ENCODE measurements at places on chromosomes 3 and 15. TPM values are rescaled to one million over a fixed set of nuclear protein-coding genes. Genes with fewer than 3 reads are reported as not detected.

Gene HRG
- total RNA-seq: 1,137 TPM

Gene CCR3
- total RNA-seq: 0.27 TPM

Gene SAMMSON
- total RNA-seq: not detected

Gene C3orf85
- 6.1 TPM for total RNA-seq

Gene TICRR
- 0.24 TPM for total RNA-seq

Gene PEX5L
- total RNA-seq: not detected

DNA sequence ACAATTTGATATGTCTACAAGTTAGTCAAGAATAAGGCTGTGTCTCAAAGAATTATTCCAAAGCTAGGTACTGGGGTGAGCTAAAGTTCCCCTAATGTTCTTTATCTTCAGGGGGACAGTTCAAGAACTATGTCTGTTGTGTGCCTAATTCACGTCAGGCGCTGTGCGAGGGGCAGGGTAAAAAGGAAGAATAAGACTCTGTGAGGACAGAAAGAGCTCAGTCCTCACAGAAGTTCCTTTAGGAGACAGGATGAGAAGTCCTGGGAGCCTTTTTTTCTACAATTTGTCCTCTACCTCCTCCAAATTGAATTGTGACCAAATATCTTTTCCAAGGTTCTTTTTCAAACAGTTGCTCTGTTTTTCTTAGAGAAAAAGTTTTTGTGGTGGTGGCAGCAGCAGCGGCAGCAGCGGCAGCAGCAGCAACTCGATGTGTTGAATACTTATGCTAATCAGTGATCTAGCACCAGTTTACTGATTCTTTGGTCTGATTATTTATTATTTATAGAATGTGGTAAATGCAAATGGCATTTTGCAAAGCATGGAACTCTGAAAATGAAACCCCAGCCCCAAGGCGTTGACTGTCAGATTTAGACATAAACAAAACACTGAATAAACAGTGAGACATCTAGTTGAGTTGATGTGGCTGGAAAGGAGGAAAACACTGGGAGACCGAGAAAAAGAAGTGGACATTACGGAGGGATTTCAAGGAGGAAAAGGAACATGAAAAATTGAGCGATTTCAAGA is 88.6 kb downstream of the GTPBP8 start:
- no peak for DNase-seq
- H3K27me3 ChIP-seq: no peaks in the 10 kb centered on the region
- no peaks in the 10 kb centered on the region for H3K36me3 ChIP-seq
- no peak overlapping the region for H3K27ac ChIP-seq

GRCh38 chr3:71109241-71109976 is 474.1 kb downstream of the FOXP1 start:
- no peak for DNase-seq
- H3K4me1 ChIP-seq: peaks cover 40% of the 10 kb centered on the region
- no peak overlapping the region for H3K4me3 ChIP-seq
- H3K27me3 ChIP-seq: no peaks in the 10 kb centered on the region

GRCh38 chr3:137065381-137065780 is 107.6 kb downstream of the IL20RB start:
- no peaks in the 10 kb centered on the region for H3K27me3 ChIP-seq
- no peak overlapping the region for H3K27ac ChIP-seq
- no peak for DNase-seq
- no peak overlapping the region for H3K4me3 ChIP-seq
- no peaks in the 10 kb centered on the region for H3K4me1 ChIP-seq

- no peaks in the 10 kb centered on the region for H3K4me1 ChIP-seq
- no peak overlapping the region for H3K27ac ChIP-seq
- no peak for DNase-seq
- H3K36me3 ChIP-seq: no peaks in the 10 kb centered on the region
Measured at GRCh38 chr3:159045279-159045885, 243.5 kb downstream of the MFSD1 start.

DNA sequence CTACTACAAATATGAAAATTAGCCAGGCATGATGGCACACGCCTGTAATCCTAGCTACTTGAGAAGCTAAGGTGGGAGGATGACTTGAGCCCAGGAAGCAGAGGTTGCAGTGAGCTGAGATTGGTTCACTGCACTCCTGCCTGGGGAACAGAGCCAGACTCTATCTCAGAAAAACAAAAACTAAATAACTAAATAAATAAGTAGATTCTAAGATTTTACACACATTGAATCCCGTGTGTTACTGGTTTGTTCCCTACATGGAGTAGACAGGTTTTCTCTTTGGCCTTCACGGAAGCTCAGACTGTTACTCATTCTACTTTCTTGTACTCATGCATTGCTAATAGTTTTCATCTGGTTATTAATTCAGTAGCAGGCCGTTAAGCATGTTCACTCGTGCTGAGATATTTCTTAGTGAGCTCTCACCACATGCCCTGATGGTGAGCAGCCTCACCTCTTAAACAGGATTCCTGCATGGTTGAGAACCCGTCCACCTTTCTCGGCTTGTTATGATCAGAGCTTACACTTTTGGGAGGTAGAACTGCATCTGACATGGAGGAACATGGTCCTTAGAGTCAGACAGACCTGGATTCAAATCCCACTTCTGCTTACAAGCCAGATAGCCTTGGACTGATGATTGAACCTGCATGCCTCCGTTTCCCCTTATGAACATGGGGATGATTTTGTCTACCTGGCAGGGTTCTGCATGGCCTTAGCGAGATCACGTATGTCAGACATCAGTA is 49.1 kb downstream of the CMTM7 start:
- H3K4me3 ChIP-seq: no peak overlapping the region
- H3K27ac ChIP-seq: no peak overlapping the region
- no peaks in the 10 kb centered on the region for H3K27me3 ChIP-seq
- no peak for DNase-seq
- no peaks in the 10 kb centered on the region for H3K4me1 ChIP-seq

GRCh38 chr3:96319166-96319565 is 495.2 kb upstream of the EPHA6 start:
- H3K27me3 ChIP-seq: no peaks in the 10 kb centered on the region
- no peaks in the 10 kb centered on the region for H3K36me3 ChIP-seq
- no peaks in the 10 kb centered on the region for H3K4me1 ChIP-seq
- no peak overlapping the region for H3K27ac ChIP-seq
- DNase-seq: no peak

- no peaks in the 10 kb centered on the region for H3K36me3 ChIP-seq
- H3K27me3 ChIP-seq: no peaks in the 10 kb centered on the region
- no peaks in the 10 kb centered on the region for H3K4me1 ChIP-seq
Measured at GRCh38 chr15:79261836-79262235, 20.7 kb upstream of the ANKRD34C start.

GRCh38 chr15:48084759-48085590 is 35.8 kb upstream of the SLC24A5 start:
- no peak overlapping the region for H3K27ac ChIP-seq
- H3K36me3 ChIP-seq: no peaks in the 10 kb centered on the region
- H3K4me1 ChIP-seq: no peaks in the 10 kb centered on the region
- DNase-seq: no peak

DNA sequence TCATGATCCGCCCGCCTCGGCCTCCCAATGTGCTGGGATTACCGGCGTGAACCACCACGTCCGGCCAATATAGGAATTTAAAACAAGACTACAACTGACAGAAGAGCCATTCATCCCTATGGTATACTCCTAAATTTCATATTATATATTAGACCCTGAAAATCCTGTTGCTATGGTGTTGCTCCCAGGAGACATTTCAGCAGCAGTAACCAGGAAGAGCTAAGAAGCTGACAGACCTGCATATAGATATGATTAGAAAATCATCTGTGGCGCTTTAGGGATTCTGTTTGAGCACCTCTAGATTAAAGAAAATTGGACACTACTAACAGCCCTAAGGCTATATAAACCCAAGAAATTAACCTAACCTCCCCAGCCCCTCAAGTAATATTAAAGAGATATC is 38.8 kb downstream of the TBL1XR1 start:
- DNase-seq: no peak

DNA sequence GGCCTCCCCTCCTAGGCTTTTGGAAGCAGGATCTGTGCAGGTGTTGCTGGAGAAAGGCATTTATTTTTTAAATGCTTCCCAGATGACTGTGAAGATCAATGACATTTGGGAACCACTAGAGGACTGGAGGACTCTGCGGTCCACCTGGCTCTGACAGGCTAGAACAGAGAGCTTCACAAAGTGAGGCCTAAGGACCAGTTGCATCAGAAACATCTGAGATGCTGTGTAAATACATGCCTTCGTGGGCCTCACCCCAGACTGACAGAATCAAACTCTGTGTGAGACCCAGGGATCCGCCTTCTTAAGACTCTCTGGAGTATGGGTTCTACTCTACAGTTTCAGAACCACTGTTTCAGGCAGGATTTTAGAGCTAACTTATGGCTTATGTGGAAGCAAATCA is 105.0 kb upstream of the ICE2 start:
- no peak for DNase-seq
- peaks cover 36% of the 10 kb centered on the region for H3K4me1 ChIP-seq
- H3K27me3 ChIP-seq: no peaks in the 10 kb centered on the region
- no peak overlapping the region for H3K4me3 ChIP-seq

DNA sequence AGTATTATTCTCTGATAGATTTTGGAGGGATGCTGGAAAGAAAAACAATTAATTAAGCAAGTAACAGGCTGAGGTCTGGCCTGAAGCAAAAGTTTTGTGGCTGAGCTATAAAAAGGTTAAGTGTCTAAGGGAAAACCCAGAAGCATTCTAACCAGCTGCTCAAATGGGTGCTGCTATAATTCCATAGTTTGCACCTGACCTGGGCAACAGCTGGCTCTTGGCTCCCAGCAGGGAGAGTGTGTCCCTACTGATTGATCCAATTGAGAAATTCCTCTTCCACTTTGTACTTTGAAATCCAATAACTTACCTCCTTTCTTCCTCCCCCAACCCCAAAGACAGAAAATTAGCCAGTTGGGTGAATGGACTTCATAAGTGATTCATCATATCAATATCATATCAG is 27.7 kb upstream of the SMAD3 start:
- no peak for DNase-seq
- H3K4me1 ChIP-seq: peaks cover 21% of the 10 kb centered on the region
- H3K27ac ChIP-seq: no peak overlapping the region
- no peaks in the 10 kb centered on the region for H3K36me3 ChIP-seq

- H3K4me3 ChIP-seq: no peak overlapping the region
- no peaks in the 10 kb centered on the region for H3K36me3 ChIP-seq
- no peaks in the 10 kb centered on the region for H3K4me1 ChIP-seq
- H3K27me3 ChIP-seq: no peaks in the 10 kb centered on the region
- H3K27ac ChIP-seq: no peak overlapping the region
Measured at GRCh38 chr3:158950178-158950901, 148.5 kb downstream of the MFSD1 start.

DNA sequence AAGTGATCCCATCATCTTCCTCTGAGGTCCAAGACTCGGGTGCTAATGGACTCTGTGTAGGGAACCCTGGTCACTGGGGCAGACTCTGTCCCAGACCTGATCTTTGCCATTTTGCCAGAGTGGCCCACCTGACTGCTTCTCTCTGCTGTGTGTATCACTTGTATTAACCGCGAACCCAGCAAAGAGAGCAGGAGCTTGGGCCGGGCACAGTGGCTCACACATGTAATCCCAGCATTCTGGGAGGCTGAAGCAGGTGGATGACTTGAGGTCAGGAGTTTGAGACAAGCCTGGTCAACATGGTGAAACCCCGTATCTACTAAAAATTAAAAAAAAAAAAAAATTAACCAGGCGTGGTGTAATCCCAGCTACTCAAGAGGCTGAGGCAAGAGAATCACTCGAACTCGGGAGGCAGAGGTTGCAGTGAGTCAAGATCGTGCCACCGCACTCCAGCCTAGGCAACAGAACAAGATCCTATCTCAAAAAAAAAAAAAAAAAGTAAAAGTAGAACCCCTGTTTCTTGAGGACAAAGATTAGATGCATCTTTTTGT is 32.9 kb upstream of the CYP11A1 start:
- no peaks in the 10 kb centered on the region for H3K4me1 ChIP-seq
- DNase-seq: no peak
- no peak overlapping the region for H3K27ac ChIP-seq
- no peaks in the 10 kb centered on the region for H3K27me3 ChIP-seq
- H3K4me3 ChIP-seq: no peak overlapping the region

DNA sequence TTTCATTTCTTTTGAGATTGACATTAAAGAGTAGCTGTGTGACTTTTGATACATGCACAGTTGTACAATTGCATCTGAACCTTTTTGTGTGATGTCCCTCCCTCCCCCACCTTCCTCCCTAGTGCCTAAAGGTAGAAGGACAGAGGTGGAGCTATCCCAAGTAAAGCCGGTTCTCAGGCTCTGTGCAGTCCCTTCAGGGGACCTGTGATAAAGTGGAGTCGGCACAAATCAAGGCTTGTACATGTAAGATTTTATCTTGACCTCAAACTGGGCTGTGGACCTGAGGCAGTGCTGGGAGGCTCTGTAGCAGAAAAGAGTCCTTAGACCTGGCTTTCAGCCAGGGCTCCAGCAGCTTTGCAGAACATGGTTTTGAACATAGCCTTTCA is 55.5 kb upstream of the CMTM7 start:
- H3K27me3 ChIP-seq: no peaks in the 10 kb centered on the region
- H3K36me3 ChIP-seq: no peaks in the 10 kb centered on the region
- H3K4me1 ChIP-seq: no peaks in the 10 kb centered on the region

DNA sequence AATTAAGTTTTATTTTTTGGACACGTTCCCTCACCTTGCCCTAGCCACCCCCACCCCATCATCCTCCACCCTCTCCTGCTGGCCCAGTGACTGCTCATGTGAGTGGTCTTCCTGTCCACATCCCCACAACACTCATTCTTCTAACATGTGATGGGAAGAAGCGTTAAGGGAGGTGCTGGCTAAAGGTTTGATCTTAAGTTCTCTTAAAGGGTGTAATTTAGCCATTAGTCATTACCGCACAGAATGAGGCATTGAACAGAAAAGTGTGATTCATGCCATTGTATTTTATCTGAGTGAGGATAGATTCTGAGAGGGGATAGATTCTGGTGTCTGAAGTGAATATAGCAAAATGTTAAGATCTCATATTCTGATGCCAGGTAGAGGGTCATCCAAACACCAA is 272.9 kb upstream of the TPM1 start:
- no peaks in the 10 kb centered on the region for H3K4me1 ChIP-seq
- no peaks in the 10 kb centered on the region for H3K36me3 ChIP-seq
- no peak overlapping the region for H3K4me3 ChIP-seq

GRCh38 chr3:50936389-50936788 is 261.7 kb downstream of the DOCK3 start:
- no peak for DNase-seq
- H3K27ac ChIP-seq: no peak overlapping the region
- no peaks in the 10 kb centered on the region for H3K27me3 ChIP-seq
- H3K4me1 ChIP-seq: no peaks in the 10 kb centered on the region

DNA sequence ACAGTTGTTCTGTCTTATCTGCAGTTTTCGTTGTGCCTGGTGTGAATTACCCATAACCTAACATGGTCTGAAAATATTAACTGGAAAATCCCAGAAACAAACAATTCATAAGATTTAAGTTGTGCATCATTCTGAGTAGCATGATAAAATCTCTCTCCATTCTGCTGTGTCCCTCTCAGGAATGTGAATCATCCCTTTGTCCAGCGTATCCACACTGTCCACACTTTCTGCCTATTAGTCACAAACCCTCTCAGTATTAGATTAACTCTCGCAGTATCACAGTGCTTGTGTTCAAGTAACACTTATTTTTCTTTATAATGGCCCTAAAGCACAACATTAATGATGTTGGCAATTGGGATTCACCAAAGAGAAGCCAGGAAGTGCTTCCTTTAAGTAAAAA is 203.2 kb downstream of the CGGBP1 start:
- H3K36me3 ChIP-seq: no peaks in the 10 kb centered on the region
- no peaks in the 10 kb centered on the region for H3K27me3 ChIP-seq
- no peak overlapping the region for H3K4me3 ChIP-seq
- no peak overlapping the region for H3K27ac ChIP-seq
- no peaks in the 10 kb centered on the region for H3K4me1 ChIP-seq

- no peak for DNase-seq
- H3K4me1 ChIP-seq: no peaks in the 10 kb centered on the region
- no peak overlapping the region for H3K4me3 ChIP-seq
- no peaks in the 10 kb centered on the region for H3K27me3 ChIP-seq
- H3K27ac ChIP-seq: no peak overlapping the region
- H3K36me3 ChIP-seq: no peaks in the 10 kb centered on the region
Measured at GRCh38 chr15:88098361-88098760, 158.2 kb downstream of the NTRK3 start.

All from right lobe of liver (tissue), 6 donors.